ENCODE measurements at places on chromosomes 4 and X.

DNA sequence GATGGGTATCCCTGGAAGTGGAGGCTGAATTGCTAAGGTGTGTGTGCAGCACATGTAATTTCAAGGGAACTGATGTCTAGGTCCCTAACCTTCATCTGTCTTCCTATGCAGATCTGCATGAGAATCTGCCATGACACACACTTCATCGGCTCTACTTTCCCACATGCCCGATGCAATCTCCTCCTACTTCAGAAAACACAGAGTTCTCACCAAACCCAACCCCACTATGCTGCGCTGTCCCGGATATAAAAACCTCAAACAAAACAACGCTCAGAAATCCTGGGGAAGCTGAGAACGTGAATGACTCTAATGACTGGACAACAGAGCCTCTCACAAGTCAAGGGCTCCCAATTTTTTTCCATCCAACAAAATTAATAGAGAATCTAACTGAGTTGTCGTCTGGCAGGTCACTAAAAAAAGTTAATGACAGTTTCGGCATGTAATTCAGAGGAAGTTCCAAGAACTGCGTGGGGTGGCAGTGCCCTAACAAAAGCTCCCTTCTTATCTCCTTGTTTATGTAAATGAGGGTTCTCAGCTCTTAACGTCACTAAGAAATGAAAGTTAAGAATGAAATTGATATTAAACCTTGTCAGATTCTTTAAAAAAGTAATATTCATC lies 39.0 kb downstream of the STX18 start:
- DNase-seq = no peak

DNA sequence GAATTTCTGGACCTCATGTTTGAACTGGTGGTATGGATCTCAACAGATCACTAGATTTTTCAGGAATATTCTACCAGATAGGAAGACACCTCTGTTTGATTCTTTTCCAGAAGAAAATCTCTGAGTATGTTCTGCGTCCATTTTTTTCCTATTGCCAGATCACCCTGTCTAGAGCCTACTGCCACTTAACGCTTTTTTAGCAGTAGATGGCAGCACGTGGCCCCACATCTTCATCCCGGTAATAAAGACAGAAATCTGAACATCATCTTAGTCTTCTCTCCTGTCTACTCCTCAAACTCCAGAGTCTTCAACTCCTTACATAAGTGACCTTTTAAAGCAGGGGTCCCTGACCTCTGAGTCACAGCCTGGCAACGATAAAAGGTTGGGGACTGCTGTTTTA lies 184.7 kb downstream of the TMA16 start:
- DNase-seq = no peak

- peak; percentile 34 for DNase-seq
Measured at GRCh38 chrX:276581-277201, 4.5 kb upstream of the PLCXD1 start.

DNA sequence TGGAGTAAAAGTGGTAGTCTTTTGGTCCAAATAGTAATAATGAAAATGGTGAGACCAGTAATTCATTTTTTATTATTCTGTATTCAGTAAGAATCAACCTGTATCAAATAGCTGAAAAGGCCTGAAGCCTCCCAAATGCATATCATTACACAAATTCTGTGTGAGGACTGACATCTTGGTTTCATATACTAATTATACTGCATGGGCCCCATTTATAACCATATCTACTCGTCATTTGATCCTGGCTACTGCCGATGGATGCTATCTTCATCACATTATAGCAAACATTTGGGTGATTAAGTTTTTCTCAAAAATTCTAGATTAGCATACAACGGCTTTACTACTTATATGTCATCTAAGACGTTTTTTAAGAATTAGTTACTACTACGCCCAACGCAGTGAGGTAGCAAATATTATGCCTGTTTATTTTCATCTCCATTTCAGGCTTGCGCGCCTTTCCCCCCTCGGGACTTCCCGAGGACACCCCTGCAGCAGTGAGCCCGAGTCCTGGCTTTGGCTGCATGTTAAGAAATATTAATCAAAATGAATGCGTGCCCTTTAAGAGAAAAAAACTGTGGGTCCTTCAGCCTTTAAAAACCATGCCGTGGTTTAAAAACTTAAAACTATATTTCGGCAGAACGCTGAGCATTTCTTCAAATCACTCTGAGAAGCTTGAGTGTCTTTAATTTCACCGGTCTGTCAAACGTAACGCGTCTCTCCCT lies 814 bp upstream of the MMAA start:
- no peak for DNase-seq

- DNase-seq = no peak
Measured at GRCh38 chrX:20372533-20372932, 105.8 kb upstream of the RPS6KA3 start.

DNA sequence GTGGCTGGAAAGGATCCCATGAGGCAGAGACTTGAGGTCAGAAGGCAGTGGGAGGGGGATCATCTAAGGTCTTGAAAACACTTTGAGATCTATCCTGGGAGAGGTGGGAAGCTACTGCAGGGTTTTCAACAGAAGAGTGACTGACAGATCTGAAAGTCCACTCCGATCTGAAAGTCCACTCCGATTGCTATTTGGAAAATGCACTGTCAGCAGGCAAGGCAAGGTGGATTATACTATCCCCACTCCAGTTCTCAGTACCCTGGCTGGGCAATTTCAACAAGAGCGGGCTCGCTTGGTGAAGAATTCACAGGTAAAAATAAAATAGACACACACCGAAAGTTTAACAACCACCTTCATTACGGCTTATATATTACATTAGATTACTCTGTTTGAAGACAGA lies 42.3 kb upstream of the C1QTNF7 start:
- no peak for DNase-seq

DNA sequence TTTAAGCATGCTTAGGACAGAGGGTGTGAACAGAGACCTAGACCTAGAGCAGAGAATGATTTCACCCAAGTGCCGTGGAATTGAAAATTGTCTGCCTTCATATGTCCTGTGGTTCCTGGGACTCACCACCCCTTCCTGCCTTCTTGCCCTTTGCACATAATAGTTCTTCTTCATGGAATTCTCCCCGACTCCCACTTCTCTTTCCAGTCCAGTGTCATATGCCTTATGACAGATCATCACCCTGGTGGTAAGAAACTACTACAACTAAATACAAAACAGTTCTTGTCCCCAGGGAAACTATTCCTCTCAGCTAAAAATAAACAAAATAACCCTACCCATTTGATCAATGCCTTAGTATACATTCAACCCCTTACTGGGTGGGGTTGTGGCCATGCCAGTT lies 43.3 kb downstream of the BMPR1B start:
- no peak for DNase-seq

Measured in activated B cell treated with CpG ODN at 0.5 μM for 24 hours (primary cell).